ENCODE measurements at places on chromosomes 3 and 15. TPM values are rescaled to one million over a fixed set of nuclear protein-coding genes. Genes with fewer than 3 reads are reported as not detected.

Gene SLC2A2
- not detected for total RNA-seq

Gene IGDCC3
- not detected for total RNA-seq

Gene CASR
- not detected for total RNA-seq

Gene PLA1A
- total RNA-seq: 0.25 TPM

Gene PSTPIP1
- 1.1 TPM for total RNA-seq

Gene MCTP2
- 1.2 TPM for total RNA-seq

Gene WNT7A
- total RNA-seq: not detected

Gene ONECUT1
- not detected for total RNA-seq

Gene ADAMTSL3
- 0.56 TPM for total RNA-seq

Gene ECE2
- total RNA-seq: not detected

Gene HTR3E
- total RNA-seq: not detected

Gene THAP10
- total RNA-seq: 2.1 TPM

Gene FGF12
- total RNA-seq: 0.12 TPM

Gene RTP1
- total RNA-seq: not detected

Gene SLC22A13
- 0.13 TPM for total RNA-seq

All from aortic smooth muscle cell (primary cell).